Renal pelvis (tissue), 12 donors: ENCODE measurements at places on chromosomes 4 and X. TPM values are rescaled to one million over a fixed set of nuclear protein-coding genes. Genes with fewer than 3 reads are reported as not detected.

The WWC2 gene
- 73.6 TPM for polyA plus RNA-seq

The GUCY2F gene
- polyA plus RNA-seq = 0.03 TPM

The DMP1 gene
- 0.07 TPM for polyA plus RNA-seq

DNA sequence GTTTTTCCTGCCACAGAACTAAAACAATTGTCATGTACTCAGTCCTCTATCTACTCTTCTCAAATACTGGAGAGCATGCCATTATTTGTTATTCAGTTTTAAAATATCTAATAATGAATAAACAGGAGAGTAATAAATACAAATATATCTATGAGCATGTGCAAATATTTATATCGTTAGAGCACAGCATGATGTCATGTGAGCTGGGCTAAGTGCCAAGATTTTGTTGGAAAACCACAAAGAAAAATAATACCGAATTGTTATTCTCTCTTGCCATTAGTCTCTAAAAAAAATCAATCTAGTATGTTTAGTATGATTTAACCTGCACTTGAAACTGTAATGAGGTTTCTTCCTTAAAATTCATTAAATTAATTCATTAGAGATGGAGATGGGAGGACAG lies 97.3 kb downstream of the DDX60 start:
- peak; percentile 1 for DNase-seq

- DNase-seq = no peak
Observed at GRCh38 chr4:53235547-53235946, 130.3 kb downstream of the SCFD2 start.

DNA sequence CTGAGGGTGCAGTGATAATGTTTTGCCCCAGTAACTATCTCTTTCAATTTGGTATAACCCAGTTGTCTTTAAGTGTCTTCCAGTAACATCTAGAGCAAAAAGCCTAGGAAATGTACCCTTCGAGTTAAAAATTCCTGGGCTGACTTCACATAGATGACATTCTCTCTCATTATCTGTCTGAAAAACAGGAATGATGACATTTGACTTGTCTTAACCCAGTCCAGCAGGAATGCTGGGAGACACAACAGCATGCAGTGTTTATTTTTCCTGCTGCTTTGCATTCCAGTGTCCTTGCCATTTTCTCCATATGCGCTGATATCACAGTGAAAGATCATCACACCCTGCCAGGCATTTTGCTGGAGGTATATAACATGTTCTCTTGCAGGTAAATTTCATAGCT lies 130.0 kb downstream of the SOWAHB start:
- DNase-seq = no peak

- no peak for DNase-seq
Observed at GRCh38 chr4:2168469-2169319, 73.2 kb downstream of the HAUS3 start.

GRCh38 chr4:4268776-4269175 lies 20.8 kb upstream of the TMEM128 start:
- no peak for DNase-seq

The ETDC gene
- not detected for polyA plus RNA-seq

GRCh38 chrX:151099001-151099400 lies 77.4 kb upstream of the GPR50 start:
- DNase-seq = no peak
